ENCODE measurements at places on chromosomes 11 and 22.
A peak's percentile ranks its signal among the peaks of the same experiment; 100 is the strongest.

DNA sequence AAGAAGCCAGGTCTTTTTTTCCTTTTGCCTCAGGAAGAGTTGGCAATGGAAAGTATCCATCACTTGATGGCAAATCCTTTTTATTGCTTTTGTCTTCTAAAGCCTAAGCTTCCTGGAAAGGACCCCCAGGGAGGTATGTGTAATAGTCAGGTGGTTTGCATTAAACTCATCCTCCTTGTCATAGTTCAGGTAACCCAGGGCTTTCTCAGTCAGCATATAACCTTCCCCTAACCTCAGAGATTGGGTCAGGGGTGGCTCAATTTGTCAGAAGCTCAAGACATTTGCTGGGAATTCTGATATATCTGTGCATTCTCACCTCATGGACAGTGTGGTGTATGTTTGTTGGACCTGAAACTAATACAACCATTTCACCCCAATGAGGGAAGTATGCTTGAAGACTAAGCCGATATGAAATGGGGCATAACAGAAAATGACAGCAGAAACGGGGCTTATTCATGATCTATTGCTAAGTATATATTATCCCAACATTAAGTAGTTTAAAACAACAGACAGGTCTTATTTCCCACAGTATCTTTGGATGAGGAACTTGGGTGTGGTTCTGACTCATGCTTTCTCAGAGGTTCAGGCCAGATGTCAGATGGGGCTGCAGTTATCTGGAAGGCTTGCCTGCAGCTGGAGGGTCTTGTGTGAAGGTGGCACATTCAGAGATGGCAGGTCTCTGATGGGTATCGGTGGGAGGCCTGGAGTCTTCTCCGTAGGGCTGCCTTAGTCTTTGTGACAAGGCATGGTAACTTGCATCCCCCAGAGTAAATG, 135.8 kb upstream of the SPON1 start:
- no peak for DNase-seq

DNA sequence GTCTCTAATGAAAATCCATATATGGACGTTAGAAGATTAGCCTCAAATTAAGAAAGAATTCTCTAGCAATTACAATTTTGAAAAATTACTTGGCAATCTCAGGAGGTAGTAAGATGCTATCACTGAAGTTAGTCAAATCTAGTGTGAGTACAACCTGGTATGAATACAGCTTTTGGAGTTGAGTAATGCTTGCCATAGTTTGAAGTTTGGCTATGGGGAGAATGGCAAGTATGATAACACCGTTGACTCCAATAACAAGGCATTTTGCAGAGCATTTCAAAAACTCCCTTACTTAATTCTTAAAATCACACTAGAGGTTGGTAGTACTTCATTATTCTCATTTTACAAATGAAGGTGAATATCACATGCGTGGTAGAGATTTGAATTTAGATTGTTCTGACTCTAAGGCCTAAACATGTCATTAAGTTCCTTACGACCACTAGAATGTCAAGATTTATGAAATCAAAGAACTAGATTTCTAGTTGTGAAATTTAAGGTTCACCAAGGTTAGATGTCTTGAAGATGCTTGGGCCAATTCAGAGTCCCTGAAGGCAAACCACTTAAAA, 355.4 kb downstream of the ETS1 start:
- DNase-seq, result no peak

DNA sequence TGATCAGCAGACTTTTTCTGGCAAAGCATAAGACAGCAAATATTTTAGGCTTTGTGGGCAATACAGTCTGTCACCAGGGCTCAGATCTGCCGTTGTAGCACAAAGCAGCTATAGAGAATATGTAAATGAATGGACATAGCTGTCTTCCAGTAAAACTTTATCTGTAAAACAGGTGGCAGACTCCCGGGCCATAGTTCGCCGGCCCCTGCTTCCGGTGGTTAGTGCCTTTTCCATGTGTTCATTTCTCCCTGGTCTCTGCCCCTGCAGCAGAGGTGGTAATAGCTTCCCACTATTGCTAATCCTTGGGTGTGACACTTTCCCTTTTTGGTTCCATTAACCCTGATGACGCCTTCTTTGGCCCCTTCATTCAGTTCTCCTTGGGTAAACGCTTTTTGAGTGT, 93.7 kb upstream of the LDLRAD3 start:
- no peak for DNase-seq

DNA sequence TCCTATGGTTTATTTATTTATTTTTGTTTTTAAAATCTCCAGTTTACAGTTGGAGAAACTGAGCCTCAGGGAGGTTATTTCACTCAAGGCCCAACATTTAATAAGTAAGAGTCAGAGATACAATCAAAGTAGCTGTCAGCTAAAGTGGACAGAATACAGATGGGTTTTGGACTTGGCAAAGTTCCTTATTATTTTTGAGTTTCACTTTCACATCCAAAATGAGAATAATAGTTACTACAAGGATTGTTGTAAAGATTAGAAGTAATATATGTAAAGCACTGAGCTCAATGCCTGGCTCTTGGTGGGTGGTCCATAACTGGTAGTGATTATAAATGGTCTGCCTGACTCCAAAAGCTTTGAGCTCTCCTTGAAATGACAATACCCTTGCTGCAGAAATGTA, 87.5 kb upstream of the SESN3 start:
- DNase-seq, result no peak

- DNase-seq, result no peak
These were observed 18.6 kb upstream of the CD5 start for GRCh38 chr11:61083601-61084147.

DNA sequence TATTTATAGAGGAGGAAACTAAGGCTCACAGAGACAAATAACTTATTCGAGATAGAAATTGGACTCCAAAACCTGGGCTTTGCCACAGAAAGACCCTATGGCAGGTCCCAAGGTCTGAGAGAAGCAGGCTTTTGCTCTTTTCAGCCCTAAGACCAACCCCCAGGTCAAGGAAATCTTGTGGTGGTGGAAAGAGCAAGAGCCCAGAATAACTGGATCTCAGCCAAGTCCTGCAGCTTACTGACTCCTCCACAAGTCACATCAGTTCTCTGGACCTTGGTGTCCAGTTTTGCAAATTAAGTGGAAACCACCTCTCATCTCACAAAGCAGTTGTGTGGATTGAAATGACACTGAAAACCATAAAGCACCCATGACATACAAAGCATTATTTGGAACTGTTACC, 122.2 kb downstream of the C11orf58 start:
- DNase-seq, result no peak

DNA sequence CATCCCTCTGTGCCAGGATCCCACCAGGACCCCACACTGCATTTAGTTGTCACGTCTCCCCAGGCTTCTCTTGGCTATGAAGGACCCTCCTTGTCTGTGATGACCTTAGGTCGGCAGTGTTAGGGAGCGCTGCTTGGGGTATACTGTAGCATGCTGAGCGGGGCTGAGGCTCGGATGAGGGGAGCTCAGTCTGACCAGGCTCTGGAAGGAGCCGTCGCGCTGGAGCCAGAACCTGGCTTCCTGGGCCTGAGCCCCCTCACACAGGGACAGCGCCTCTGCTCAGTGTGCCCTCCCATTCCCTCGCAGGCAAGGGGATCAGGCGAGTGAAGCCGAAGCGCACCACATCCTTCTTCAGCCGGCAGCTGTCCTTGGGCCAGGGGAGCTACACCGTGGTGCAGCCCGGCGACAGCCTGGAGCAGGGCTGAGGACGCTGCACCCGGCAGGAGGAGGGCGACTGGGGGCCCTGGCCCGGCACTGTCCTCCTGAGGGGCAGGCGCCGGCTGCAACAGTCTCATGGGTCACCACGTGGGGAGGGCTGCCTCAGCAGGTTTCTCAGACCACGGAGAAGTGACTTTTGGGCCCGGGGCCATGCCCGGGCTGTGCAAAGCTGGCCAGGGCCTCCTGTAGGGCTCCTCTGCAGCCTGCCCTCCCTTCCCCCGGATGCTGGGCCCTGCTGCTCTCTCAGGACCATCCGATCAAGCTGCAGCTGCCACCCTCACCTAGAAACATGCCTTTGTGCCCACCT, 11.5 kb upstream of the NEAT1 start:
- DNase-seq, result no peak

GRCh38 chr11:44483919-44484610, 81.4 kb upstream of the CD82 start:
- DNase-seq, result no peak

GRCh38 chr11:111344032-111344431, 35.0 kb downstream of the POU2AF1 start:
- DNase-seq, result no peak

GRCh38 chr11:96324912-96325311, 18.1 kb downstream of the MAML2 start:
- no peak for DNase-seq

DNA sequence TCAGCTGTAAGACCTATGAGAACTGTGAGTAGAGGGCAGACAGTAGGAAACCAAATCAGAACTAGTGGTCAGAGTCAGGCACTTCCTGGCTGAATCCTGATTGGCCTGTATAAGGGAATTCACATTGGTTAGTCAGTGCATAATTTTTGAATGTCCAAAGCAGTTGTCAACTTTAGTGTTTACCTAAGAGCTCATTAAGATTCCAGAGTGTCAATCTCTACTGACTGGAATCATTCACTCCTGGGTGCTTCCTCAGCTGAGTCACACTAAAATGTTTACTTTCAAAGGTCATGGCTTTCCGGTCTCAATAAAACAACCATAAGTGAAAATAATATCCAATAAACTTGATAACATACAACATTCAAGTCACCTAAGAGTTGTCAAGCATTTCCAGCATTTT, 306.1 kb downstream of the C11orf87 start:
- DNase-seq, result no peak

DNA sequence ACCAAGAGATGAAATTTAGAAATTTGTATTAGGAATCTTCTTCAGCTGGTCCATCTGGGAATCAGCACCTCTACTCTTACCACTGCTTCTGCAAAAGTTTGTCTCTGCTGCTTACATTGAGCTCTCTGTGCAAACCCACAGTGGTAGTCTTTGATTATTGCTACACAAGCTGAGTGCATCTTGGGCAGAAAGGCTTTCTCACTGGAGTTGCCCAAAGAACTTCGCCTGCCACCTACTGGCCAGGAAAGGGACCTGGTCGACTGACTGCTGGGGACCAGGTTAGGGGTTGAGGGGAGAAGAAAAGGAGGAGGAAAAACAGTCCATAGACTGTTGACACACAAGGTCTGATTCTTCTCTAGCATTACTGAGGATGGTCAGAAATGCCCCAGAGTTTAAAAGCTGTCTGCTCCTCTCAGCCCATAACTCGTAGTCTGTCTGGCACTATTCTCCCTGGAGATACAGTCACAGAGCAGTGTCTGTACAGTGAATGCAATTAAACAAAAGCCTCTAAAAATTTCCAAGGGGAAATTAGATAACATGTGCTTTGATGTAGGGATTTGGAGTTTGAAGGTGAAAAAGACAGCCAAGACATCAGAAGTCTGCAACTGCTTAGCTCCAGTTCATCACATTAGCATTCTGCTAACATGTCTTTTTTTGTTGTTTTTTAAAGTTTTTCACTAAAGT, 215.0 kb upstream of the CTSC start:
- no peak for DNase-seq

- DNase-seq, result no peak
These were observed 5.7 kb downstream of the SLC39A13 start for GRCh38 chr11:47413908-47414684.

DNA sequence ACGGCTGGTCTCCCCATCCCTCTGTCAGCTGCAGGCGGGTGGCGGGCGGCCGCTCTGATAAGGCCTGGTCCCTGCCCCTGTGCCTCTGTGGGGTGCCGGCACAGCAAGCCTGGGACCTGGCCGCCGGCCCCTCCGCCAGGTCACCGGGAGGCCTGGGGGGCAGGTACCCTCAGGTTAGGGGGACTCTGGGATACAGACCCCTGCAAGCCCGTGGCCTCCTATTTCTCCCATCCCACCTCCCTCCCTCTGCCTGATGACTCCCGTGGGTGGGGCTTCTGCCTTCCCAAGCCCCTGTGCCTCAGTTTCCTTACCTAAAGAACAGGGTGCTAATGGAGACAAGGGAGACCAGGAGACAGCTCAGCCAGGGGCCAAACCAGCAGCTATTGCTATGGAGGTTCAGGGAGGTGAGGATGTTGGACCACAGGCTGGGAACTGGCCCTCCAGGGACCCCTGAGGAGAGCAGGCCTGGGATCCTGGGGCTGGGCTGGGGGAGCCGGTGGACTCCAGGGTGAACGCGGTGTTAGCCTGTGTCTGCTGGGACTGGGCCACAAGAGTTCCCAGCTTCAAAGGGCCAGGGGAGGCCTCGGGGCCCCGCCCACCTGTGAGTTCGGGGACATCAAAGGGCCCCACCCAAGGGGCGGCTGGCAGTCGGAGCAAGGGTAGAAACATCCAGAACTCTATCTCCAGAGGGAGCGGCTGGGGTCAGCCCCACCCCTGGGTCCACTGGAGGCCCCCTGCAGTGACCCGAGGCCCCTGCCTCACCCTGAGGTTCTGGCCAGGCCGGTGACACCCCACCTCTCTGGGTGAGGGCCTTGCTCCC, 32.0 kb upstream of the TH start:
- no peak for DNase-seq

DNA sequence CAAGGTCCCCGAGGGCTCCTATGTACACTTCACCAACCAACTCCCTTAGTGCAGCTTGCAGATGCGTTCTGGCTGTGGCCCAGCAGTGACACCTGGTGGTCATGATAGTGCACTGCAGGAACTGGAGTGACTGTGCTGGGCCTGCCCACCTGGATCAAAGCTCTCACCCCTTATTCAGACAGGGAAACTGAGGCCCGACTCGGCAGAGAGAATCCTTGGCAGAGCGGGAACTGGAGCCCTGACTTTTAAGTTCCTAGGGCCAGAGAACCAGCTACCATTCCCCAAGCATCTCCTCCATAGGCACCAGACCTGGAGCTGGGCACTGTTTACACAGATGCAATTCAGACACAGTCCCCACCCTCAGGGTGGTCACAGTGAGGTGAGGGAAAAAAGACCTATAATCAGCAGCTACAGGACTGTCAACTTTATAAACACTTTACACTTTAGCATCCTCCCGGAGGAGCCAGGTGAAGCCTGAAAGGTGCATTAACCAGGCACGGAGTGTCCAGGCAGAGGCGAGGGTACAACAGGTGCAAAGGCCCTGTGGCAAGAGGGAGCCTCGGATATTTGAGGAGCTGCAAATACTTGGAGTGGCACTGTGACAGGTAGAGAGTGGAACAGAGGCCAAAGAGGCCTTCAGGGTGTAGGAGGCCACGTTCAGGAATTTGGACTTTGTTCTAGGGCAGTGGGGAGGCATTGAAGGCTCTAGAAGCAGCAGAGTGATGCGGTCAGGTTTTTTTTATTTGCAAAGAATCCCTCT, 22.0 kb downstream of the RHBDD3 start:
- DNase-seq, result peak; percentile 20
